ENCODE measurements at places on chromosomes 2 and 18. TPM values are rescaled to one million over a fixed set of nuclear protein-coding genes. Genes with fewer than 3 reads are reported as not detected.

GRCh38 chr18:35027206-35027605, 14.0 kb upstream of the MAPRE2 start:
- DNase-seq = no peak
- no peaks in the 10 kb centered on the region for H3K27me3 ChIP-seq
- H3K36me3 ChIP-seq = no peaks in the 10 kb centered on the region
- H3K4me1 ChIP-seq = peaks cover 43% of the 10 kb centered on the region
- no peak overlapping the region for H3K4me3 ChIP-seq

DNA sequence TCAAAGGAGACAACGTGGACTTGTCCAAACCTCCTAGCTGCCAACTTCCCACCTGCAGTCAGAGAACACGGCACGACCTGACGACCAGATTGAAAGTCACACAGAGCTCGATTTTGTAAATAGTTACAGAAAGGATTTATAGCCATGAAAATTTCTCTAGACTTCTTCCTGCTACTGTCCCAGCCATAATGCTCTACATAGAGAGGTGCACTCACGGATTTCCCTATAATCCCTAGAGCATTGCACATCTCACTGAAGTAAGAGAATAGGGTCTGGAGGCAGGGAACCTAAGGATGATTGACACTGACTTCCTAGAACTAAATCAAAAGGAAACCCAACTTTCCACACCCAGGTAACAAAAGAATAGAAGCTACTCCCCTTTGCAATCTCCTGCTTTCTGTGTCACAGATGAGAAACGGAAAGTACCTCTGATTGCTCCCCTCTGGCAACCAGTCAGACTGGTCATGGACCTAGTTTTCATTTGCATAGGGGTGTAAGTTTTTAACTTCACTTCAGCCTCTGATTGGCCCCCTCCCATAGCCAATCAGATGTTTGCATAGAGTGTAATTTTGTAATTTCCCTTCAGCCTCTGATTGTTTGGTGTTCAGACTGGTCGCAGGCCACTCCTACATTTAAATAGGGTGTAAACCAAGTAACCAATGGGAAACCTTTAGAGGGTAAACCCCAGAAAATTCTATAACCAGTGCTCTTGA, 58.6 kb upstream of the FBXO11 start:
- DNase-seq = no peak
- no peak overlapping the region for H3K4me3 ChIP-seq
- H3K27me3 ChIP-seq = no peaks in the 10 kb centered on the region

DNA sequence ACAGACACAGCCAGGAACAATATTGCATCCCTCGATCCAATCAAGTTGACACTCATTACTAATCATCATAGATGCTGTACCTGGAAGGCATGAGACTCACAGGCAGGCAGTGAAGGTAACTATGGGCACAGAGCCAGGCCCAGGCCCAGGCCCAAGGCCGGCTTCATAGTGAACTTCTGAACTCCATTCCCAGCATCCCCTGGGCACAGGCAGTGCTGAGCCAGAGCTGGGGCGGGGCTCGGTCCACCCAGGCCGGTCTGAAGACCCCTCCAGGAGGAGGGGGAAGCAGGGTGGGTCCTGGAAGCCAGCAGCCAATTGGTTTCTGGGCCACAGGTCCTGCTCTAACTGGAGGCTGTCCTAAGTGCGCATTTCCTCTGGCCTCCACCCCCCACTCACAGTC, 37.6 kb downstream of the MLPH start:
- no peaks in the 10 kb centered on the region for H3K36me3 ChIP-seq
- H3K4me3 ChIP-seq = no peak overlapping the region
- no peak for DNase-seq
- H3K27ac ChIP-seq = no peak overlapping the region

GRCh38 chr18:42730272-42730671, 385.2 kb downstream of the RIT2 start:
- H3K27ac ChIP-seq = no peak overlapping the region
- DNase-seq = no peak
- H3K27me3 ChIP-seq = no peaks in the 10 kb centered on the region
- H3K36me3 ChIP-seq = no peaks in the 10 kb centered on the region
- H3K4me1 ChIP-seq = no peaks in the 10 kb centered on the region

UGT1A10 gene
- total RNA-seq = not detected
